ENCODE measurements at places on chromosomes 1 and 21. TPM values are rescaled to one million over a fixed set of nuclear protein-coding genes. Genes with fewer than 3 reads are reported as not detected.

The MROH9 gene
- total RNA-seq: not detected

The PRR9 gene
- not detected for total RNA-seq

The SPRR3 gene
- total RNA-seq: not detected

The DLGAP3 gene
- not detected for total RNA-seq

The OR2M3 gene
- total RNA-seq: not detected

The FCRL1 gene
- not detected for total RNA-seq

The MROH7 gene
- under 0.01 TPM for total RNA-seq

The GNL2 gene
- total RNA-seq: 58.6 TPM

The LEPROT gene
- total RNA-seq: 98.9 TPM

The NR5A2 gene
- total RNA-seq: 2.5 TPM

The CATSPERE gene
- total RNA-seq: 0.77 TPM

The IGFN1 gene
- total RNA-seq: not detected

The OLIG2 gene
- total RNA-seq: not detected

The PPFIA4 gene
- total RNA-seq: 0.11 TPM

The FAAH gene
- total RNA-seq: 1.1 TPM

The CD52 gene
- not detected for total RNA-seq

The ZNF672 gene
- 14.3 TPM for total RNA-seq

The ALPL gene
- total RNA-seq: 0.22 TPM

The SFT2D2 gene
- total RNA-seq: 59.3 TPM

The PKP1 gene
- total RNA-seq: 0.11 TPM

The PLA2G2C gene
- not detected for total RNA-seq

The ITPKB gene
- total RNA-seq: 28.9 TPM

The TENT5C gene
- total RNA-seq: 1.7 TPM

The GNG4 gene
- 0.43 TPM for total RNA-seq

The CA14 gene
- not detected for total RNA-seq

The NEXN gene
- total RNA-seq: 1.4 TPM

The ADAM30 gene
- not detected for total RNA-seq
